ENCODE measurements at places on chromosomes 3 and 15. TPM values are rescaled to one million over a fixed set of nuclear protein-coding genes. Genes with fewer than 3 reads are reported as not detected.

TAGLN3 gene
- not detected for total RNA-seq

FEZF2 gene
- total RNA-seq = not detected

DNA sequence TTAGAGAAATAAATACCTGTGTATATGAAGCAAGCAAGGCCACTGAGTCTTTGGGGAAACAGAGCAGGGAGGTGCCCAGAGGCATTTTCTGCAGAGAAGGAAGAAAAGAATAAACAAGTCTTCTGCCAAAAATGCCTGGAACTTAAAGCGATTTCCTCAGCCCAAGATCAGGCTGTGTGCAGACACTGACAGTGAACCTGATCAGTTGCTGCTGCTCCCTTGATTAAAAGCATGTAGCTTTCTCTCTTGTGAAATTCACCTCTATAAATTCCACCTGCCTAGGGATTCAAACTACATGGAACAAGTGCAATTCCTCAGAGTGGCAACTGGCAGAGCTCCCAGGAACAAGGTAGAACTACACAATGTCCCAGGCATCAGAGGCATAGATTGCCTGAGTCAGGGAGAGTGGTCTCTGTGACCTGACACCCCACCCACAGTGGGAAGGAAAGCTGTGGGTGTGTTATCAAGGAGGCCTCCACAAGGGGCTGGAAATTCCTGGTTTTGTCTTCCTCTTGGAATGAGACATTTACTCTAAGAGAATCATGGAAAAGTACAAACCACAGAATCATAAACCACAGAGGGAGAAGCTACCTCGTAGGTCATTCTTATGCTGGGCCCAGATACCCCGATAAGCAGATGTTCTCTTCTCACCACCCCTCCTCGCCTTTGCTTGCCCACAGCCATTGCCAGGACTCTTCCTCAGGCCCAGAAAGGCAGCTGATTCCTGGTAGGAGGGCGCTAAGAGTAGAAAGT lies 1.8 kb upstream of the ZBTB38 start:
- H3K4me3 ChIP-seq = no peak overlapping the region
- no peaks in the 10 kb centered on the region for H3K27me3 ChIP-seq
- H3K27ac ChIP-seq = peak overlapping the region; percentile 96
- H3K36me3 ChIP-seq = no peaks in the 10 kb centered on the region
- DNase-seq = no peak

DNA sequence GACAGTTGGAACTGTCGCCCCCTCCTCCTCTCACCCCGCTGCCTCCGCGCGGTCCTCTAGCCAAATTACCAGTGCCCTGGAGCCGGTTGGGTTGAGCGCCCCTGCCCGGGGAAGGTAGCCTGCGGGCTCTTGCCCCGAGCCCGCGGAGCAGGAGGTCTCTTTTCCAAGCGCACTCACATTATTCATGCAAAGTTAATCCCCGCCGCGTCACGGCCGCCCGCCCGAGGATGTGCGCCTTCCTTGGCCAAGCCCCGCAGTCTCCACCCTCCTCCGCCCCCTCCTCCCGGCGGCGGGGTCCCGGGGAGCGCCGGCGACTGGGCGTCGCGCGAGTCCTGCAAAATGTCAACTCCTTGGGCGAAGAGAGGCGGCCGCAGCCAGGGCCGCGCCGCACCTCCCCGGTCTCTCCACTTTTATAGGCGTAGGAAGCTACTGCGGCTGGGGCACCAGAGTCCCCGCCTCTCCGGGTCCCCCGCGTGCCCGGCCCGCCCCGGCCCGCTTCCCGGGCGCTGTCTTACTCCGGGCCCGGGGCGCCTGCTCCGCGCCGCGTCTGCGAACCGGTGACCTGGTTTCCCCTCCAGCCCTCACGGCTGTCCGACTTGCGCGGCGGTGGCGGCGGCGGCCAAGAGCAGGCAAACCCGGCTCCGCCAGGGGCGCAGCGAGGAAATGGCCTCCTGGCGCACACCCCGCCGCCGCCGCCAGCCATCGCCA lies at the start of gene THRB:
Gene THRB (minus strand): TSS at position 233 of the 708 bp plus-strand sequence.
- H3K27me3 ChIP-seq = no peaks in the 10 kb centered on the region
- peak; percentile 95 for DNase-seq
- H3K4me1 ChIP-seq = peaks cover 8% of the 10 kb centered on the region
- H3K4me3 ChIP-seq = peak within 1 kb of the TSS; percentile 78
- peak within 1 kb of the TSS; percentile 90 for H3K27ac ChIP-seq

- peak; percentile 100 for DNase-seq
- H3K27ac ChIP-seq = peak within 1 kb of the TSS; percentile 87
- H3K36me3 ChIP-seq = no peaks in the 10 kb centered on the region
These were observed at the start of gene TMEM45A for GRCh38 chr3:100492059-100493006. Gene TMEM45A, plus strand, starts transcription at chr3:100492619. Its CDS starts 62,593 bp downstream, at chr3:100555212.

DNA sequence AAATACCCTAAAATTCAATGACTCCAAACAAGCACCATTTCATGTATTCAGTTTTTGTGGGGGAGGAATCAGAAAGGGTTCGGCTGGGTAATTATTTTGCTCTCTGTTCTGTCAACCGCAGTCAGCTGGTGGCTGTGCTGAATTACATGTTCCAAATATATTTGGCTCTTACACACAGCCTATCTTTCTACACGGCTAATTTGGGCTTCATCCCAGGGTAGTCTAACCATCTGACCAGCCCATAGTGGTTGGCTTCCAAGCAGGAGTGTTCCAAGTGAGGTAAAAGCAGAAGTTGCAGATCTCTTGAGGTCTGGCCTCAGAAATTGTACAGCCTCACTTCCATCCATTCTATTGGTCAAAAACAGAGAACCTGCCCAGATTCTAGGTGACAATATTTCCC lies 760.8 kb upstream of the SEMA6D start:
- H3K4me3 ChIP-seq = no peak overlapping the region
- no peaks in the 10 kb centered on the region for H3K36me3 ChIP-seq
- H3K4me1 ChIP-seq = no peaks in the 10 kb centered on the region
- DNase-seq = no peak
